ENCODE measurements at places on chromosomes 12 and 14.
A peak's percentile ranks its signal among the peaks of the same experiment; 100 is the strongest.

DNA sequence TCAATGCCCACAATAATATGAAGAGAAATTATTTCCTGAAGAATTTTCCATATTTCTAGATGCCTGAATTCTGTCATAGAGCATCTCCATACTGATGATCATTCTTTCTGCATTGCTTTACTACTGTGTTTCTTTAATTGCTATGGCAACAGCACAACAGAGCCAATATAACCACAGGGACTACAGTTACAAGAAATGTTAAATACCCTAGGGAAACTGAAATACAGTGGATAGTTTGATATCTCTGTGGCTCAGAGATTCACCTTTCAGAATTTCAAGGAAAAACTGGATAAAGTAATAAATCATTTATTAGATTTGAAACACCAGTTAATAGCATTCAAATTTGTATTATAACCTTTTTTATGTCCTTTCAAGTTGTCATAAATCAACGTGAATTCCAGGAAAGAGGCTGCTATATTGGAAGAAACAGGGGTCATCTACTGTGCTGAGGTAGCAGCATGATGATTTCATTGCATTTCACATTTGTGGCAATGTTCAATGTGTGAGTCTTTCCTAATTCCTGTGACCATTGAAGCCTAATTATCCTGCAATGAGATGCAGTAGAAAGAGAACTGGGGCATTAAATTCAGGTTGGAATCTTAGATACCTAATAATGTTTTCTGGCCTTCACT lies 267.1 kb downstream of the LRFN5 start:
- DNase-seq, result no peak

DNA sequence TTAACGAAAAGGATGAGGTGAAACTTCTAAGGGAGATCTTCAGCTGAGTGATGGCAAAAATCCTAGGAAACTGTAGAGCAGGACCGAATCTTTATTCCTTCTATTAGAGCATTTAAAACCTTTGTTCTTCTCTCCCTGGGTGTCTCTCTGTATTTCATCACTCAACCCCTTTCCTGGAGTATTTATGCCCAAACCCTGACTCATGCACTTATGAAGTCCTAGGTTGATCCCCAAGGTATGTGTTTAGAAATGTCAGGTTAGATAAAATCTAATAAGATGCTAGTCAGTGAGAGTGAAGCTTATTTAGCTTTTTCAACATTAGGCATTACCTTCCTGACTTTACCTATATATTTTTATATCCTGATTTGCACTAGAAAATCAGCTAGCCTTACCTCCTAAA lies 239.8 kb upstream of the NPAS3 start:
- no peak for DNase-seq

DNA sequence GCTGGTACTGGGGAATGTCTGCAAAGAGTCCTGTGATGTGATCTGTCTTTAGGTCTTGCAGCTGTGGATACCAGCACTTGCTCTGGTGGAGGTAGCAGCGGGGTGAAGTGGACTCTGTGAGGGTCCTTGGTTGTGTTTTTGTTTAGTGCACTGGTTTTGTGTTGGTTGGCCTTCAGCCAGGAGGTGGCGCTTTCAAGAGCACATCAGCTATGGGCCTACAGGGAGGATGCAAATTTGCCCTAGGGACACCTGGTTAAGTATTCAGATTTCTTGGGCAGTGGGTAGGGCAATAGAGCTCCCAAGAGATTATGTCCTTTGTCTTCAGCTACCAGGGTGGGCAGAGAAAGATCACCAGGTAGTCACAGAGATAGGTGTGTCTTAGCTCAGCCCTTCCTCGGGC lies 63.8 kb downstream of the PTGER2 start:
- no peak for DNase-seq

GRCh38 chr12:119006746-119007145 lies 25.4 kb downstream of the SRRM4 start:
- DNase-seq, result no peak

DNA sequence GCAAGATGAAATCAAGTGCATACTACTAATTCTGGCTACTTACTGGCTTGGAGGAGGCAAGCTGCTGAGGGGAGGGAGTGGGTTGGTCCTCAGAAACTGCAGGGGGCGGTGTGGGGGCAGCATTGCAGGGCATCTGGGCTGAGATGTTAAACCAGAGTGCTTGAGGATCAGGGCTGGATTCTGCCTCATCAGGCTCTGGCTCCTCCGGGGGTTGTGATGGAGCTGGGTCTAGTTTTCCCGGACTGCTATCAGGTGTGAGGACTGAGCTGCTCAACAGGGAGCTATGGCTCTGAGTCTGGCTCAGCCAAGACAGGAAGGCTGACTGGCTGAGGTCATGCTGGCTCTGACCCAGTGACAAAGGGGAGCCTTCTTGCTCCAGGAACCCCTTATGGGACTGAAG lies 28.6 kb downstream of the BAZ2A start:
- DNase-seq, result no peak

DNA sequence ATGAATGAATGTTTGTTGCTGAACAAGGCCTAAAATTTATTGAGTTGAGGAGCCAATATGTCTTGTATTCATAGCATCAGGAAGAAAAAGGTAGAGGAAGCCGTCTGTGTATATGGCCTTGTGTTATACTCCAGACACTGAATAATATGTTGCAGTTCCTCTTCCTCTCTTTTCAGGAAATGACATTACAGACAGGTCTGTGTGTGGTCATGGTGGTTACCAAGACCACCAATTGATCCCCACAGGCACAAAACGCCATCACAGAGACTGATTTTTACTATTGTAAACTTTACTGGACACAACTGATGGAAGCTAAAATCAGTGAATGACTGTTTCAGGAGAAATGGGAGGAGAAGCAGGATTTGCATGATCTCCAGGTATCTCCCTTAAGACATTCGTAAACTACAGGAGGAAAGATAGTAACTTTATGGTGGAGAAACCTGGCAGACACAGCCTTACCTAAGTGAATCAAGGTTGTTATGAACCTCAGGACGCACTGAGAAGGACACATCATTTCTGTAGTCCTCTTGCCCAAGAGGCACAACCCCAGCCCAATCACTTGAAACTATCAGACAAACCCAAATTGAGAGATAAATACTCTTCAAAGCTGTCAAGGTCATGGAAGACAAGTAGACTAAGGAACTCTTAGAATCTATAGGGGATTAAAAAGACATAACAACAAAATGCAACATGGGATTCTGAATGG lies 334.1 kb upstream of the RGS6 start:
- DNase-seq, result no peak

- no peak for DNase-seq
Measured at GRCh38 chr12:123041042-123041531, 60.6 kb downstream of the ARL6IP4 start.

- no peak for DNase-seq
Measured at GRCh38 chr14:106327234-106327633, 800.9 kb downstream of the TMEM121 start.

DNA sequence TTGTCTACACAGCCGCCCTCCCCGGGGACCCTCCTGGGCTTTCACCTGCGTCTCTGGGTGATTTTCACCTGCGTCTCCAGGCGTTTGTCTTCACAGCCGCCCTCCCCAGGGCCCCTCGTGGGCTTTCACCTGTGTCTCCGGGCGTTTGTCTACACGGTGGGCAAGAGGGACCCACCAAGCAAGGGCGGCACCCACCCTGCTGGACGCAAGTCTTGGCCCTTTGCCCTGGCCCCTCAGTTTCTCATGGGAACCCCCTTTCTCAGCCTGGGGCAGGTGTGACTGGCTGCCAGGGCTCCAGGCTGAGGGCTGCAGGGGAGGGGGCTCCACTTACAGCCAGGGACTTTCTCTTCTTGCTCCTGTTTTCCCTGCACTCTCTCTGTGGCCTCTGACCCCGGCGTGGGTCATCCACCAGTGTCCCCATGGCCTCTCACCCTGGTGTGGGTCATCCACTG lies 68.6 kb upstream of the GALNT9 start:
- no peak for DNase-seq

GRCh38 chr14:95290871-95291431 lies 28.8 kb downstream of the CLMN start:
- DNase-seq, result no peak

DNA sequence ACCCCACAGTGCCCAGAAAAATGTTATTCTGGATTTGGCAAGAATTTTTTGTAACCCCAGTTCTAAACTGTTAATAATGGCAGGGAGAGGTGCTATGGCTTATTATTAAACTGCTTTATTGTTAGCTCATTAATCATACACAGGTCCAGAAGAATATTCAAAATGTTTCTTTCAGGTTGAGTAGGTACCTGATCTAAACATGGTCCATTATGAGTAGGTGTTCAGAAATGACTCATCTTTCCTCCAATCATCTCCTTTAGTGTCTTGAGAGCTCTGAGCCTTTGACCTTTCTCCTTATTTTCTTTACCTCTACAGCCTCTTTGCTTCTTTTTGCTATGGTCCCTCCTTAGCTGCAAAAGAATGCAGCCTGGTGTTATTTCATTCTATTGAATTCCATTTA lies 211.0 kb upstream of the GARIN6 start:
- no peak for DNase-seq

DNA sequence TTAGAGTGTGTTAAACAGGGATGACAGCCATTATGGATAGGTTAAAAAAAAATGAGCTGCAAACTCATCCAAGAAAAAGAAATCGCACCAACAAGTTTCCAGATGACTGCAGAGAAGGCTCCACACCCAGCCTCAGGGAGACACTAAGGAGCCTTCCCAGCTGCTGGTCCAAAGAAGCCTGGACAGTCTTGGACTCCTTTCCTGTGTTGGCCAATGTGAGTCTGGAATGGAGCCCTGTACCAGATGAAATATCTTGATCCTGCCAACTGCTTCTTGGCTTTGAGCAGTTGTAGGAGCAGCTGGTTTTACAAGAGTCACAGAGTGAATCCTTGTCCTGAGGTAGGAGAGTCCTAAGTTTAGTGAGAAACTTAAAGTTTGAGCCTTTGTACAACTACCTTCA lies 44.5 kb downstream of the SLC38A1 start:
- no peak for DNase-seq

DNA sequence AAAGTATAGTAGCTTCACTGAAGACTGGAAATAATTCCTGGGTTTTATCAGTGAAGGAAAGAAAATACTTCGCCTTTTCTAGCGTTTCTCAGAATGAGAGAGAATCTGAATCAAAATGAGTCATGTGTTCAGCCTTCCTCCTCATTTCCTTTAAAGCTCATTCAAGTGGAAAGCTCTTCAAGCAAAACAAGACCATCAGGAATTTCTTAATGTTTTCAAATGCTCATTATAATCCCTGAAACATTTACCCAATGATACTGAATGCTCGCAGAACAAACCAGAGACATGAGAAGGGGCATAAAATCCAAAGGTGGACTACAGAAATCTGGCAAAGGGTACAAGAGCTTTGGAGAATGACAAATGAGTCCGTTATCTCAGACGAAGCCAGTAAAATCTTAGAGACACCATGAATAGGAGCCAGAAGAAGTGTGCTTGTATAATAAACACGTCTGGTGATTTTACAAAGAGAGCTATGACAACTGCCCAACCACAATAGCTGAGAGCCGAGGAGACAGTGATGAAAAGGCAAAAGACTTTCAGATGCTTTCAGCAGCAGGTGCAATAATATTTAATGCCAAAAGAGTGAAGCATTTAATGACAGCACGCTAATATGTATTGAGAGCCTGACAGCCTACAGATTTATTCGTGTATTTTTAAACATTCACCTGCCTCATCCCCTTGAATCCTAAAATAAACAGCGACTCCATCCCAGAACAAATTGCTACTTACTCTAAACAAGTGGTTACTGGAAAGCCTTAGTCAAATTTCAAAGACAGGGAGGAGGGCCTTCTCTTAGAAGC lies 19.0 kb downstream of the SPRING1 start:
- no peak for DNase-seq

DNA sequence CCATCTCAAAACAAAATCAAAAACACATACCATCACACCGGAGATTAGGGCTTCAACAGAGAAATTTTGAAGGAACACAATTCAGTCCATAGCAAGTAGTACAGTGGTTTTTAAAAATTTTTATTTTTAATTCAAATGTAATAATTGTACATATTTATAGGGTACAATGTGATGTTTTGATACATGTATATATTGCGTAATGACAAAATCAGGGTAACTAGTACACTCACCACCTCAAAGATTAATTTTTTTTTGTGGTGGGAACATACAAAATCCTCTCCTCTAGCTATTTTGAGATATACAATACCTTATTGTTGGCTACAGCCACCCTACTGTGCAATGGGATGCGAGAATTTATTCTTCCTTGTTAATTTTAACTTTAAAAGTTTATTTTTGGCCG lies 26.0 kb upstream of the ETFBKMT start:
- no peak for DNase-seq

GRCh38 chr12:45986641-45987339 lies 3.6 kb downstream of the SCAF11 start:
- DNase-seq, result no peak

DNA sequence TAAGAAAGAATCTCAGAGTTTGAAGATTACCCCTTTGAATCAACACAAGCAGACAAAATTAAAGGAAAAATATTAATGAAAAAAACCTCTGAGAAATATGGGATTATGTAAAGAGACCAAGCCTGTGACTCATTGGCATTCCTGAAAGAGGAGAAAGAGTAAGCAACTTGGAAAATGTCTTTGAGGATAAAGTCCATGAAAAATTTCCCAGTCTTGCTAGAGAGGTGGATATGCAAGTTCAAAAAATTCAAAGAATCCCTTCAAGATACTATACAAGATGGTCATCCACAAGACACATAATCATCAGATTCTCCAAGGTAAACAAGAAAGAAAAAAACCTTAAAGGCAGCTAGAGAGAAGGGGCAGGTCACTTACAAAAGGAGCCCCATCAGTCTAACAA lies 13.3 kb downstream of the SLCO1B1 start:
- no peak for DNase-seq

DNA sequence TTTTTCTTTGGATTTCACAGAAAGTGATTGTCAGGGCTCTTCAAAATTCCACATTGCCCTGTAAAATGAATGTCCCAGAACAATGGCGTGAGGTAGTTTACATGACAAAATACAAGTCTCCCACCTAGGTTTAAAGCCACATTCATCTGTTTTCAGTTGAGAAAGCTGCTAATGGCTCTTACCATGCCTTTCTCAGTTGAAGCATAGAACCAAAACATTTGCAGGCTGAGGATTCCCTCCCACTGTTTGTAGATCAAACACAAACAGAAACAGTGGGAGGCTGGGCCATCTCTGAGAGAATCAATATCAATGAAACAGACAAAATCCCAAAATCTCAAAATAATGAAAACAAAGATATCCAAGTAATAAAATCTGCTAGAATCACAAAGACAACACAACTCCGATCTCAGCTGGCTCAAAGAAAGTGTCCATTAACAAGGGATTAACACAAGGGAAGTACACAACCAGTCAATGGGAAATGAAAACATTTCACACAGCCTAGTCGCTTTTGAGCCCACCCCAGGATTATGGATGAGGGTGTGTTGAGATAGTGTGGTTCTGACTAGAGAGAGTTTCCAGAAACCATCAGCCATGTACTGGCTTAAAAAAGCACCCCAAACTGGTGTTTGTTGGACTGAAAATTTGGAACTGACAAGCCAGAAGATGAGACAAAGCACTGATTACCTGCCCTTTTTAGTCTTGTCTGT lies 54.5 kb upstream of the TMEM260 start:
- no peak for DNase-seq

- peak; percentile 24 for DNase-seq
Measured at GRCh38 chr12:67991158-67991557, 1.9 kb downstream of the IFNG-AS1 start.

DNA sequence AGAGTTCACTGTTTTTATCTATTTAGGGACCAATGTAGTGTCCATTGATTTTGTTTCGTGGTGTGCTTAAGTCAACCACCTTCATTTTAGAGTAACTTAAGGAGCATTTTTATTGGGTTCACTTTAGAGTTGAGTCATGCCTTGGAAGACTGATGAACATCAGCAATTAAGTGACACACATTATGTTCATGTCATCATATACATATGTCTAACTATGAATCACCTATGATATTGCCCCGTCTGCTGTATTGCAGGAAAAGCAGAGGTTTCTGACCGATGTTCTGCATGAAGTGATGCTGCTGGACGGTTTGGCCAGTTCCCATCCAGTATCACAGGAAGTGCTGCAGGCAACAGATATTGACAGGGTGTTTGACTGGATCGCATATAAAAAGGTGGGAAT lies 227.1 kb downstream of the TRHDE start:
- DNase-seq, result no peak
